Stimulated activated CD8-positive, alpha-beta memory T cell treated with anti-CD3 and anti-CD28 coated beads, Interleukin-7, amount 100 ng/mL, for 1 hour (primary cell): ENCODE measurements at places on chromosomes 4 and X.

DNA sequence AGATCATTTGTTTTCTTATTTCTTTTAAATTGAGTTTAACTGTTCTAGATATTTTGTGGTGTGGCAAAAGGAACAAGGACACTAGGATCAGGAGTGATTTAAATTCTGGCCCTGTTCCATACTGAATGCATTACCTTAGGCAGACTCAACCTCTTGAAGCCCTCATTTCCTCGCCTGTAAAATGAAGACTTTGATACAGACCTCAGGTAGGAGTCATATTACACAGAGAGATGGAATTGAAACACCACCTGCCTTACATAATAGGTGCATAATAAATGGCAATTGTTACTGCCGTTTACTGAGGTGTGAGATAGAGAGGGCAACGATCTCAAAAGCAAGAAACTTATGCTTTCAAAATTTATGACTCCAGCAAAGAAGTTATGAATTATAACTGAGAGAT, 28.2 kb upstream of the RASSF6 start:
- no peak for DNase-seq

DNA sequence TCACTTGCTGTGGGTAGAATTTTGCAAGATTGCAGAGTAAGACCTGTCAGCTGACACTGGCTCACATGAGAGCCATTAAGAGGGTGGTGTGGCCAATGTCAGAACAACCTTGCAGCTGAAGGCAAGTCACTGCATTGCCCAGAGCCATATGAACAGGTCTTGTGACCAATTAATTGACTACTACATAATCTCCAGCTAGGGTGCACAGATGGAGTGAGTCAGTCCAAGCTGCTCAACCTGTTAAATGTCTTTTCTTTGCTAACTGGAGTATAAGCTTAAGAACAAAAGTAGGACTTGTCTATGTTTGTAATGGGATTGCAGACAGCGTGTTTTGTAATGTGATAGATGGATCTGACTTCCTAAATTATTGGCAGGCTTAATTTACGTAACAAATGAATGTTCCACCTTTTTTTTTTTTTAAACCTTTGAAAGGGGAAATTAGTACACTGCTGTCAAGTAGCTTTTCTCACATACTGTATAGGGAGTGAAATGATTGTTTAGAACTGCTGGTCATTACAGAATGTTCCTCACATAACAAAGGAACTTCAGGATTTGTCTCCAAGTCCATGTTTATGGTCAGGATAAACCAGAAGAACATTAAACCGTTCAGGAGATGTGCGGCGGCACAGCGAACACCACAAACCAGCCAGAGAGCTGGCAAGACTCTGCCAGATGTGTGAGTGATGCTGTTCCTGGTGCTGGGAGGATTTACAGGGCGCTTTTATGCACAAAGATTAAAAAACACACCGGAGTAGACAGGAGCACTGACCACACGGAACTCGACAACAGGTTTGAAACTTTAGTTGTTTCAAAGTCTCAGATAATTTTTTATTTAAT, 37.0 kb downstream of the FNIP2 start:
- no peak for DNase-seq

GRCh38 chr4:145775406-145775805, 95.5 kb downstream of the C4orf51 start:
- no peak for DNase-seq

DNA sequence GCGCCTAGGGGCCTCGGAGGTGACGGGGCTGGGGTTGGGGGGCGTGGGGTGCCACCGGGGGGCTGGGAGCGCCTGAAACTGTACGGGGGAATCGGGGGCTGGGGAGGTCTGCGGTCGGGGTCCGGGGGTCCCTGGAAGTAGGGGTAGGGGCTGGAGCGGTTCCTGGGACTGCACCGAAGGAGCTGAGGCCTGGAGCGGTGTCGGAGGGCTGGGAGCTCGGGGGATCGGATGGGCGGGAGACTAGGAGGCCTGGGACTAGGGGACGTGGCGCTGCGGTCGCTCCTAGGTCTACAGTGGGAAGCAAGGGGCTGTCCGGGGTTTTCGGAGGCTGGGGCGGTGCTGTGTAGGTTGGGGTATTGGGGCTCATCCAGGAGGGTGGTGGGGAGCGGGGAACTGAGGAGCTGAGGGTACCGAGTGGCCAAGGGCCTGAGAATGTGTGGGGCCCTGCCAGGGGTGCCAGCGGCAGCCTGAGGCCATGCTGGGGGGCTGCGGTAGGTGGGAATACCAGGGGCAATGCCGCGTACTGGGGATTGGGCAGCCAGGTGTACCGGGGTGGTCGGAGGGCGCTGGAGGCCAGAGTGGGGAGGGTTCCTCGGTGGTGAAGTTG, 562 bp downstream of the AKAP17A start:
- DNase-seq: no peak

DNA sequence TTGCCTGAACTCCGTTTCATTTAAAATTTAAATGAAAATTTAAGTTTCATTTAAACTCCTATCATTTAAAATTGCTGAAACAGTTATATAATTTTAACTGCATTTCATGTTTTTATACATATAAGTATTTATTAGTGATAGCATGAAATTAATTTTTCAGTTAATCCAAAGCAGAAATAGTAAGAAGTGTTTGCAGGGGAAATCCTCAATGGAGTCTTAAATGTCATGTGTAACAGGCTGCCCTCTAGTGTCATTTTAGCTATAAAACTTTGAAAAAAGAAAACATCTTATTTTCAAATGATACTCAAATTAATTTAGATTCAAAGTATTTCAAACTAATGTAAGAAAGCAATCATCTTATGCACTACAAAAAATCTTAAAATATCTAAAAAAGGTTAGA, 27.2 kb downstream of the TAPT1 start:
- DNase-seq: no peak

DNA sequence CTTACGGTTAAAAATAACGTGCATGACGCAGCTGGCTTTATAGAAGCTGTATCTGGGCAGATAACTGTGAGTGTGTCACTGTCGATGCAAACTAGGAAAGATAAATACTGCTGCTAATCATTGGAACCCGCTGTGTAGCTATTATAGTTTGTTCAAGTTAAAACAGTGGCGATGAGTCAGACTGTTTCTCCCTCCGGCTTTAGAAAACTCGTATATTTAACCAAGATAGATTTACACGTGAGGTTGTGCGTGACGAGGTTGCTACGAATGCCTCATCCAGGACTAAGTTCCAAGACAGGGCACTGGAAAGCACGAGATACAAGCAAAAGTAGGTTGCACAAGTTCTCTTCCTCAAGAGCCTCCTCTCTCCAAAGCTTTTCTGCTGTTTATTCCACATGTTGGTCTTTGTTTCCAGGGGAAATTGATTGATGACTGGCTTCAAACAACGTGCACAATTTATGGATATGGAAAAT, 270.7 kb downstream of the FBXW7 start:
- DNase-seq: no peak

- no peak for DNase-seq
These were observed 497 bp upstream of the THAP9 start for GRCh38 chr4:82900066-82900410.

DNA sequence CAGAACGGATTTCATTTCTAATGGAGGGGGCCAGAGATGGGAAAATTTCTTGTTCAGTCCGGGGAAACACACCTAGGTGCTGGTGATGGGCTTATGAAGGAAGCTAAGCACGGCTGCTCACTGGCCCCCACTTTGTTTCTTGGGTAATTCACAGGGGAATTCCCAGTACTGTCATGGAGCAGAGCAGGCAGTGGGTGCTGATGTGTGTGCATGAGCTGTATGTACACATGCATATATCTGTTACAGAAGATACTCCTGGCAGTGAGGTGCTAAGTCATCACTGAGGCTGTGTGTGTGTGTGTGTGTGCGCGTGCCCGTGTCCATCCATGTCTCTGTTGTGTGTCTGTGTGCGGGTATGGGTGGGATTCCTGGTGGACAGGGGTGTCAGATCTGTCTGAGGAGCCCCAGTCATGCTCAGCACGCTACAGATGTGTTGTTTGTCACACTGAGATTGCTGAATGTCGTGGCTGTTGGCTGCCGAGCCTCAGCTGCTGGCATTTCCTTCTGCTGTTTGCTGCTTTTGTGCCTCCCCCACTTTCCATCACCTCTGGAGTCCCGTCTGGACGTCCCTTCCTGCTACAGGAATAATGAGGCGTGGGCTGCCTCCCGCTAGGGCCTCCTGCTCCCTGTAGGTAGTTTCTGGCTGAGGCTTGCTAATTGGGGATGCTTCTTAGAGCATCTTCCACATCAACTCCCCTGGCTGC, 53.3 kb downstream of the JADE1 start:
- DNase-seq: no peak

DNA sequence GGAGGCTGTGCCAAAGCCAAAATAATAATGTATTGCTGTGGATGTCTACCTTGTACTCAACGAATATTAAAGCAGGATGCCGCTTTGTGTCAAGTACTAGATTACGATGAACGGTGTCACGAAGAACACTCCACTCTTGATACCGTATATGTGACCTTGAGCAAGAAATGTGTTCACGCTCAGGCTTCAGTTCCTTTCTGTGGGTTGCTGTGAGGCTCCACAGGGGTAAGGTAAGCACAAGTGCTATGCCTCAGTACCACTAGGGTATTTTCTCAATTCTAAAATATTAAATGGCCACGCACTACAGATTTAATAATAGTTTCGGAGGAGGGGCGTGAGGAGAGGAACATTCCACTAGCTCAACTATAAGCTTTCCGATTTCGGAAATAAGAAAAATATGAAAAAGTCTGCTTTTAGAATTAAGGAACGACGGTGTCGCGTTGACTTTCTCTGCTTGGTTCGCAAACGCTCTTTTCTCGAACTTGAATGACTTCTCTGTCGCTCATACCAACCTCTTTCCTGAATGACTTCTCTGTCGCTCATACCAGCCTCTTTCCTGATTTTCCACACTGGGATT, 607 bp upstream of the SCOC start:
- DNase-seq: no peak

- no peak for DNase-seq
These were observed 20.7 kb upstream of the CSN1S1 start for GRCh38 chr4:69910016-69910782.

DNA sequence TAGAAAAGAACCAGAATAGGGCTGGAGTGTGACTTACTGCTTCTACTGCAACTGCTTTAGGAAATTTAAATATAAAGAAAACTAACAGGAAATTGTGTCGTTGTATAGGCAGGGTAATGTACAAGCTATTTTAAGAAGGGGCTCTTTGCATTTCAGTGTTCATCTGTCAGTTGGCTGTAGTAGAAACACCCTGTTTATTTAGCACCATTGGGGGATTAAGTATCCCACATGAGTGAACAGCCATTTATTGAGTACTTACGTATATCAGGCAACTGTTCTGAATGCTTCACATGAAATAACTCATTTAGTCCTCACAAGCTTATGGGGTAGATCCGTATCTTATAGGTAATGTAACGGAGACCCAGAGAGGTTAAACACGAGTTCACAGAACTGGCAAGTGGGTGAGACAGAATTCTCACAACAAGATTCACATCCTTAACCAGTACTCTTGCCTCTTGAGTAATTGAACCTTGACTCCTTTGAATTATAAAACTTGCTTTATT, 23.9 kb downstream of the STIM2 start:
- no peak for DNase-seq

DNA sequence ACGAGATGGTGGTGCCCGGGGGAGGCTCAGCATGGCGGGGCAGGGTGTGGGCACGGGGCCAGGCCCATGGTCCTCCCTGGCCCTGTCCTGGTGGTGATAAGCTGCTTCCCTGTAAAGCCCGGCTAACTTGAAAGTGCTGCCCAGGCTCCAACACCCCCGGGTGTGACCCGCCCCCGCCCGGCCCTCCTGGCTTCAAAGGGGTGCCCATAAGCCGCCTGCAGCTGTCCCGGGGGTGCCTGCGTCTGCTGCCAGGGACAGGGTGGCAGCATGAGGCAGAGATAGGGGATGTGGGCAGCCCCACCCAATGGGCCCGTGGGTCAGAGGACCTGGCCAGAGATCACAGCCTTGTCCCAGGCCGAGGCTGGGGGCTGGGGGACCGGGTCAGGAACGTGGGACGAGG, 18.1 kb downstream of the FGFRL1 start:
- no peak for DNase-seq
